Hippocampal formation (tissue), 2 donors: ENCODE measurements at places on chromosomes 7 and 10.

GRCh38 chr10:73873142-73873837 lies 1.1 kb downstream of the CAMK2G start:
- DNase-seq, result no peak

DNA sequence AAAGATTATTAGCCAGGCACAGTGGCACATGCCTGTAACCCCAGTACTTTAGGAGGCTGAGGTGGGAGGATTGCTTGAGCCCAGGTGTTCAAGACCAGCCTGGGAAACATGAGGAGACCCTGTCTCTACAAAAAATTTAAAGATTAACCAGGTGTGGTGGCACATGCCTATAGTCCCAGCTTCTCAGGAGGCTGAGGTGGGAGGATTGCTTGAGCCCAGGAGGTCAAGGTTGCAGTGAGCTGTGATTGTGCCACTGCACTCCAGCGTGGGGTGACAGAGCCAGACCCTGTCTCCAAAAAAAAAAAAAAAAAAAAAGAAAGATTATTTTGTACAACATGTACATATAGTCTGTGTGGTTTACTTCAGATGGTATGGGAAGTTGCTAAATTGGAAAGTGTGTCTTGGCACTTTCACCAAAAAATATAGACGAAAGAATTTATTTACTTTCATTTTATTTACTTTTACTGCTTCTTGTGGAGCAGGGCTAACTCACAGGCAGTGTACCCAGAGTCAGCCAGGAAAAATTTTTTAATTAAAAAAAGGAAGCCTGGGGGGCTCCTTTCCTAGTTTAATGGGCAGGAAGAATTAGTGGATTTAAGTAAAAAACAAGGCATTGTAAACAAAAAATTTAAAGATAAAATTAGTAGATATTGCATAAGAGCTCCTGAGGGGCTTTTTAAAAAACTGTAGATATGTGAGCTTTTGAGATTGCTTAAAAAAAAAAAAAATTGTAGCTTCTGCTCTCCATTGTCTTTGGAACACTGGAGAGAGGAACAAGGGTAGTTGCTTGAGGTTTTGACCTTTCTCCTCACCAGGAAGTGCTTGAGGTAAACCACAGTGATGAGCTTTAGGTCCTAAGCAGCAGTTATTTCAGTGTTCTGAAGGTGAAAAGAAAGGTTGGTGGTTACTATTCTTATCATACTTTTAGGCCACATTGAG lies 44.6 kb upstream of the VDAC2 start:
- DNase-seq, result no peak

- no peak for DNase-seq
Measured at GRCh38 chr7:5218564-5219360, 28.7 kb downstream of the WIPI2 start.

GRCh38 chr7:97346349-97346748 lies 228.9 kb downstream of the SDHAF3 start:
- no peak for DNase-seq

DNA sequence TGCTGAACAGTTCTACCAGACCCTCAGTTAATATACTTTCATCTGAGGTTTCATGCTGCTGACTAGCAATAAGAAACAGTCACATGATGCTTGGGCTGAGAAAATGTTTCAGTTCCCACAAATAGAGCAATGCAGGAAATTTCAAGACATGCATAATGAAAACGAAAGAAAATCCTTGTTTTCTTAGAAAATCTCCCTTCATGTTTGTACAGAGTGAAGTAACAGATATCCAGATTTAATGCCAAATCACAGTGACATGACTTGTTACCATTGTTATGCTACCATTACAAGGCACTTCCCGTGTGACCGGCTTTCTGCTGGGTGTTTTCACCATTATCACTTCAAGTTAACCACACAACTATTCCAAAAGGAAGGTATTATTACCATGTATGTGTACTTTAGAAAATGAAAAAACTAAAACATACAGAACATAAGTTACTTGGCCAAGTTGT lies 121.7 kb downstream of the DOCK4 start:
- no peak for DNase-seq
